T-cell (primary cell): ENCODE measurements at places on chromosomes 1 and 21.
A peak's percentile ranks its signal among the peaks of the same experiment; 100 is the strongest.

GRCh38 chr1:4565166-4565565 is 89.2 kb upstream of the AJAP1 start:
- H3K4me3 ChIP-seq = no peak overlapping the region
- H3K27ac ChIP-seq = no peak overlapping the region
- no peaks in the 10 kb centered on the region for H3K36me3 ChIP-seq
- no peak for DNase-seq
- no peaks in the 10 kb centered on the region for H3K4me1 ChIP-seq

DNA sequence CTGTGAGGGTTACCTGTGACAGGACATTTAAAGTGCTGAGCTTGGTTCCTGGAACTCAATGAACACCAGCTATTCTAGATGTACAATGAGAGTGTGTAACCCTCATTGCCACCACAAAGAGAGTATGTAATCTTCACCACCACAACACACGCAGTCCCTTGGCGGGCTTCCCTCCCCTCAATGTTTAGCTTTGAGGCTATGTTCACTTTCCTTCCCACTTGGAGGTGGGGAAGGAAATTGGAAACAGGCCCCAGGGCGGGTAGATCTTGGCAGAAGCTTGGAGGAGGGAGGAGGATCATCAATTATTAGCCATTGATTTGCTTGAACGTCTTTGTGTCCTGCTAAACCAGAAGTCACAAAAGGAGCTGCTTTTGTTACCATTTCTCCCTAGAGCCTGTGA is 8.3 kb upstream of the COL16A1 start:
- peaks cover 3% of the 10 kb centered on the region for H3K27me3 ChIP-seq
- DNase-seq = no peak
- no peaks in the 10 kb centered on the region for H3K36me3 ChIP-seq
- H3K4me3 ChIP-seq = no peak overlapping the region
- H3K4me1 ChIP-seq = no peaks in the 10 kb centered on the region

GRCh38 chr1:15323351-15323988 is 76.4 kb downstream of the FHAD1 start:
- H3K36me3 ChIP-seq = no peaks in the 10 kb centered on the region
- peak; percentile 49 for DNase-seq
- H3K27ac ChIP-seq = no peak overlapping the region
- H3K27me3 ChIP-seq = peaks cover 16% of the 10 kb centered on the region
- no peak overlapping the region for H3K4me3 ChIP-seq
- peaks cover 8% of the 10 kb centered on the region for H3K4me1 ChIP-seq

GRCh38 chr1:28507646-28508434 is 2.0 kb downstream of the RCC1 start:
- no peaks in the 10 kb centered on the region for H3K27me3 ChIP-seq
- peak overlapping the region; percentile 93 for H3K4me3 ChIP-seq

GRCh38 chr1:24931468-24932231 is 1.6 kb upstream of the RUNX3 start:
- no peak overlapping the region for H3K27ac ChIP-seq
- H3K4me1 ChIP-seq = peaks cover 65% of the 10 kb centered on the region
- H3K4me3 ChIP-seq = no peak overlapping the region
- peaks cover 5% of the 10 kb centered on the region for H3K36me3 ChIP-seq

DNA sequence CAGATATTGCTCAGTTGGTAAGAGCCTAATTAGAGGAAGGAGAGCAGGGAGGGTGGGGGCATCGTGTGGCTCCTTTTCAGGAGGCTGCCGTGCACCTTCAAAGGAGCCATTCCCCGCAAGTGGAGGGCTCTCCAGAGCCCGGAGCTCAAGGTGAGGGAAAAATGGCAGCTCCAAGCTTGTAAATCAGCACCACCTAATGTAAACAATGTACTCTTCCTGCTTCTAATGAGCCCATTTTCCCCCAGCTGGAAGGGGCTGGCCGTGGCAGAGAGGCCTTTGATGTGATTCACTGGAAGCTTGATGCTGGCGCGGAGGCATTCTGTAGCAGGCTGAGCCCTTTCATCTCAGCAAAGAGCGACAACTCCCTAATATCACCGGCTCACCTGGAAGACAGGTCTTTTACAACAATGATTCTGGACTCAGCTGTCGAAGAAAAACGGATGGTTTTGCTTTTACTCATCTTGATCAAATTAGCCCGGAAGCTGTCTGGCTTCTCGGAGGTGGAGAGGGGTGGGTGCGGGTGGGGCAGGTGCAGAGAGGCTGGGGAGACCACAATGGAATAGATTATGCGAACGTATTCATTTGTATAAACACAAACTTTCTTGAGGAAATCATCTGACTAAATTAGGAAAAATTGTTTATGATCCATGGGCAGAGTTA is 112.5 kb downstream of the RRAGC start:
- no peak overlapping the region for H3K4me3 ChIP-seq
- no peak for DNase-seq
- H3K27ac ChIP-seq = no peak overlapping the region
- no peaks in the 10 kb centered on the region for H3K4me1 ChIP-seq

DNA sequence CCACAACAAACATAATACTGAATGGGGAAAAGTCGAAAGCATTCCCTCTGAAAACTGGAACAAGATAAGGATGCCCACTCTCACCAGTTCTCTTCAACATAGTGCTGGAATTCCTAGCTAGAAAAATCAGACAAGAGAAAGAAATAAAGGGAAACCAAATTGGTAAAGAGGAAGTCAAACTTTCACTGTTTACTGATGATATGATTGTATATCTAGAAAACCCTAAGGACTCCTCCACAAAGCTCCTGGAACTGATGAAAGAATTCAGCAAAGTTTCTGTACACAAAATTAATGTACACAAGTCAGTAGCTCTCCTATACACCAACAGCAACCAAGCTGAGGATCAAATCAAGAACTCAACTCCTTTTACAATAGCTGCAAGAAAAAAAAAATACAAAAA is 6.9 kb upstream of the F13B start:
- H3K36me3 ChIP-seq = no peaks in the 10 kb centered on the region
- no peak overlapping the region for H3K4me3 ChIP-seq
- DNase-seq = no peak

DNA sequence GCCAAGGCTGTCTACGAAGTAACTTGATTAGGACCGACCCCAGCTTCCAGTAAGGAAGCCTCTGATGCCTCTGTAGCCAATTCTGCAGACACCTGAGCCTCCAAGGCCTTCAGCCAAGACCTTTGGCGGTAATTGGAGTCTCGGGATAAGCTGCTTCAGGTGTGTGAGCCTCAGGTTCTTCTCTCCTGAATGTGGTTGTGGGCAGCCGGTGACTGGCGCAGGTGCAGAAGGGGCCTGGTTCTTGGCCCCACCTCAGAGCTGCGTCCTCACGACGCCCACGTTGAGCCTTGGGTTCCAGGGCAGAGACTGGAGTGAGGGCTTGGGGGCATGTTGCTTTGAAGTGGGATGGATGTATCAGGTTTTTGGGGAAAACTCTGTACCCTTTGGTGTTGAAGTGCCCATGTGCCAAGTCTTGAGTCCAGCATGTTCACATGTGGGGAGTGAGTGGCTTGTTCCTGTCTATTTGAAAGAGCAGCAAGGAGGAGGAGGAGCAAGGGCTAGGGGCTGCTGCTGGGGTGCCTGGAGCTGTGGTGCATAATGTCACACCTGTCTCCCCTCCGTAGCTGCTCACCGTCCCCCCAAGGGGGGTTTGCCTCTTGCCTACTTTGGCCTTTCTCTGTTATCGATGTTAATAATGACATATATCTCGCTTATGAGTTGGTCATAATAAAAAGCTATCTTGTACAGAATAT is 1.4 kb downstream of the PSEN2 start:
- H3K27me3 ChIP-seq = peaks cover 3% of the 10 kb centered on the region
- H3K36me3 ChIP-seq = no peaks in the 10 kb centered on the region
- DNase-seq = no peak
- no peak overlapping the region for H3K4me3 ChIP-seq
- no peak overlapping the region for H3K27ac ChIP-seq

GRCh38 chr21:37917612-37918011 is 1.4 kb upstream of the KCNJ6 start:
- no peak overlapping the region for H3K27ac ChIP-seq
- no peaks in the 10 kb centered on the region for H3K36me3 ChIP-seq
- no peak overlapping the region for H3K4me3 ChIP-seq
- no peaks in the 10 kb centered on the region for H3K4me1 ChIP-seq
- peaks cover 39% of the 10 kb centered on the region for H3K27me3 ChIP-seq

DNA sequence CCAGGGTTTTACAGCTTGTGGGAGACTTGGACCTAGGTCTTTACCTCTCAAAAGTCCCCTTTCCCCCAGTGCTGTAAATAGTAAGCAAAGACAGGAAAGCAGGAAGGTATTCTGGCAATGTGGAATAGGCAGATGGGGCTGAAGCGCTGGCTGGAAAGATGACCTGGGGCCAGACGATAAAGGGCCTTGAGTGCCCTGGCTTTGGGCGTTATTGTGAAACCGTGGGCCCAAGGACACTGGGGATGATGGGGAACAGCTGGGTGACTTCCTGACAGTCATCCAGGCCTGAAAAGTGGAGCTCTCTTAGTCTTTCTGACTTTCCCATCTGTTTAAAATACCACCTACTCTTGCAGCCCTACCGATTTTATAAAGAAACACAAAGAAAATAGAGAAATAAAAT is 16.3 kb downstream of the URB2 start:
- no peak for DNase-seq
- peaks cover 32% of the 10 kb centered on the region for H3K36me3 ChIP-seq
- no peaks in the 10 kb centered on the region for H3K4me1 ChIP-seq

DNA sequence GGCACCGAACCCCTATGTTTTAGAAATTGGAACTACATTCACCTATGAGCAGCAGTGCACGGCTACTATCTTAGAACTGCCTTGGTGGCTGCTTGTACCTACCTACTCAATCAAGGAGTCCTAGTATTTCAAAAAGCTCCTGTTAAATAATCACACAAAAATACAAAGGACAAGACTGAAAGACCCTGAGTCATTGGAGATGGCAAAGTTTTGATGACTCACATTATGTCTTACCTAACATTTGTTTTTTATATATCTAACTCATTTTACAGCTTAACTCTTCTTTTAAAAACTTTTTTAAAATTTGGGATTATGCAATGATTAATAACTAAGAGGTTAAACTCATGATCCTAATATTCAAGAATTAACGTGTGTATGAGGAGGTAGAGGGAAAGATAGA is 1206.0 kb upstream of the TMPRSS15 start:
- H3K4me1 ChIP-seq = no peaks in the 10 kb centered on the region
- DNase-seq = no peak
- no peaks in the 10 kb centered on the region for H3K36me3 ChIP-seq
- H3K4me3 ChIP-seq = no peak overlapping the region

DNA sequence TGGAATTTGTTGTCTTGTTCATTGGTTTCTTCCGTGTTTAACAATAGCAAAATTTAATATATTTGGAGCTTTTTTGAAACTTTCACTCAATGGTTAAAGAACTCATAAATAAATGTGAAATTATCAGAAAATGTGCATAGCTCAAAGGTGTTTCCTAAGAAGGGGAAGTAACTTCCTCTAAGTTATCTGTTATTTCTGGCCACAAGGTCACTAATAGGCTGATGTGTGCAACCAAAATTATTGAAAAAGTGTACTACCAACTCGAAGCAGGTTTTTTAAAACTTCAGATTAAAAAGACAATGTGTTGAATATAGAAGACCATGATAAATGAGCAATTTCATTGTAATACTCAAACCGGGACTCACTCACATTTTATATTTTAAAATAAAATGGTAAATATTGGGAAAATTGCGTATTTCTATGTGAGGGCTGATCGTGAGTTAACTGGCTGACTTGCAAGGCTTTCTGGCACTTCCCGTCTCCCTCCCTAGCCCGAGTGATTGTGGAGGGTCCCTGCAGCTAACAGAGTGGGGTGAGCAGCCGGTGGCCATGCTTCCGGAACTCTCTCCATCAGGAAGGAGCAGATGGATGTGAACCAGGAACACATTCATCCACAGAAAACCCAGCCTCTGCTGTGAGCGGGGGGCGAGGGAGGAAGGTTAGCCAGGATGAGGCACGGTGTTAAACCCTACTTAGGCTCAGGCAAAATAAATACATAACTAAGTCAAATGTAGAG is 96.9 kb downstream of the ERG start:
- H3K4me1 ChIP-seq = no peaks in the 10 kb centered on the region
- no peak overlapping the region for H3K4me3 ChIP-seq
- no peaks in the 10 kb centered on the region for H3K36me3 ChIP-seq
- no peak for DNase-seq
- peaks cover 11% of the 10 kb centered on the region for H3K27me3 ChIP-seq

- H3K27ac ChIP-seq = no peak overlapping the region
- no peaks in the 10 kb centered on the region for H3K4me1 ChIP-seq
- no peak overlapping the region for H3K4me3 ChIP-seq
Measured at GRCh38 chr1:113821916-113822315, 9.6 kb upstream of the RSBN1 start.

DNA sequence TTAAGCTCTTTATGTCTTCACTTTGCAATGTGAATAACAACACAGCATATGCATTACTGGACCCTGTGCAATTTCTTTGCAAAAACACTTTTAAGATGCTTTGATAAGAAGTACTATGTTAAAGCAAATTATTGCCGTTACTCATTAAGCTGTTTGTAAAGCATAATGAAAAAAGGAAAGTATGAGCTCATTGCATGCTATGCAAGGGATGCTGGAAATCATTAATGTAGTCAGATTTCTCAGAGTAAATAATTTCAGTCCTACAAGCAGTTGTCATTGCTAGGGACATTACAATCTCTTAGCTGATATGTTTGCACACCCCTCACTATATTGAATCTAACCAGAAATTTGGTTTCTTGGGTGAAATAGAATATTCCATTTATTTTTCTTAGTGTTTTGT is 982.5 kb upstream of the ADGRL2 start:
- H3K36me3 ChIP-seq = no peaks in the 10 kb centered on the region
- H3K4me3 ChIP-seq = no peak overlapping the region
- no peaks in the 10 kb centered on the region for H3K4me1 ChIP-seq
- no peak for DNase-seq
- no peak overlapping the region for H3K27ac ChIP-seq
- no peaks in the 10 kb centered on the region for H3K27me3 ChIP-seq

- H3K27ac ChIP-seq = no peak overlapping the region
- H3K4me3 ChIP-seq = no peak overlapping the region
- H3K36me3 ChIP-seq = no peaks in the 10 kb centered on the region
- H3K27me3 ChIP-seq = no peaks in the 10 kb centered on the region
Measured at GRCh38 chr1:102593276-102593675, 515.0 kb downstream of the COL11A1 start.
